ENCODE measurements at places on chromosomes 11 and 22. TPM values are rescaled to one million over a fixed set of nuclear protein-coding genes. Genes with fewer than 3 reads are reported as not detected.
A peak's percentile ranks its signal among the peaks of the same experiment; 100 is the strongest.

DNA sequence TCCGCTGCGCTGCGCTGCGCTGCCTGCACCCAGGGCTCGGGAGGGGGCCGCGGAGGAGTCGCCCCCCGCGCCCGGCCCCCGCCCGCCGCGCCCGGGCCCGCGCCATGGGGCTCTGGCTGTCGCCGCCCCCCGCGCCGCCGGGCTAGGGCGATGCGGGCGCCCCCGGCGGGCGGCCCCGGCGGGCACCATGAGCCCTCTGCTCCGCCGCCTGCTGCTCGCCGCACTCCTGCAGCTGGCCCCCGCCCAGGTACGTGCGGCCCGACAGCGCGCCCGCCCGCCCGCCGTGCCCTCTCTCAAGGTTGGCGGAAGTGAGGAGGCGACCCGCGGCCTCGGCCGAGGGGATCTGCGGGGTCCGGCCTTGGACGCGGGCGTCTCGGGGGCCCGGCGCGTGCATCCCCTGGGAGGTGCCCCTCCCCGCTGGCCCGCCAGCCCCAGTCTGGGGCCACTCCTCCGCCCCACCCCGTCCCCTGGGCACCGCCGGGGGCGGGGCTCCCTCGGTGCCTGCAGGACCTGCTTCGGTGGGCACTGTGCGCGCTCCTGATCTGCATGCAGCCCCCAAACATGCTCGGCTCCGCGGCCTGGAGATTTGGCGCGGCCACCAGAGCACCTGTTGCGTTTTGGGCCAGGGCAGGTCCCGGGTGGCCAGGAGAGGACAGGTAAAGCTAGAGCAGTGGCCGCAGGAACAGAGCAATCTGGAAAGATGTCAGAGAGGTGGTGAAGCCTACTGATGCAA lies 429 bp downstream of the VEGFB start:
- DNase-seq, result no peak

GRCh38 chr11:69912911-69913451 lies 93.8 kb upstream of the FGF3 start:
- DNase-seq, result no peak

- no peak for DNase-seq
These were observed 196.3 kb upstream of the ARHGAP20 start for GRCh38 chr11:110908401-110909105.

- DNase-seq, result no peak
These were observed 34.5 kb downstream of the METTL15 start for GRCh38 chr11:28142724-28143123.

GRCh38 chr11:126832387-126832786 lies 168.2 kb downstream of the KIRREL3 start:
- no peak for DNase-seq

GRCh38 chr22:36467042-36467810 lies 14.2 kb downstream of the TXN2 start:
- DNase-seq, result peak; percentile 86

GRCh38 chr22:34324763-34325162 lies 404.5 kb upstream of the LARGE1 start:
- no peak for DNase-seq

DNA sequence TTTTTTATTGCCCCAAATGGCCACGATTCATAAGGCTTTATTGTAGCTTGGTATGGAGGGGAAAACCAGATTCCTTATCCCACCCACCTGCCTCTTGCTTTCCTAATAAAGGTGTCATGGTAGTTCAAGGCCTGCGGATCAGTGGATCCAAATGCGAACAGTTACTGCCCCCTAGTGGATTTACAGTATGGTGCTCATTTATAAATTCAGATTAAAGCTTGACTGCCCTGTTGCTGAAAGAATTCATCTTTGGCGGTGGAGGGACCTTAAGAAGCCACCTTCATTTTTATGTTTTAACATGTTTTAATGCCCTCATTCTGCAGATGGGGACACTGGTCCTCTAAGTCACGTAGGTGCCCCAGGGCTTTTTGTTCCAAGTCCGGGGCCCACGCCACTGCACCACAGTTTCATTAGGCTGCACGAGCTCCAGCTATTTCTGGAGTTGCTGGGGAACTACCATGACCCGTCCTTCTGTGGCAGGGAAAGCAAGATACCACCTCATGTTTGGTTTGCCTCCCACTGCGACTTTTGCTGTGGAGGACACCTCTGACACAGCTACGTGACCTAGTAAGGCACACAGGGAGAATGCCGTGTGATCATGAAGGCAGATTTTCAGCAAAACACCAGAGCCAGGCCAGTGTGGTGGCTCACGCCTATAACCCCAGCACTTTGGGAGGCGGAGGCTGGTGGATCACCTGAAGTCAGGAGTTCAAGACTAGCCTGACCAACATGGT lies 15.6 kb upstream of the INCENP start:
- no peak for DNase-seq

- no peak for DNase-seq
These were observed 1163.0 kb downstream of the FAM181B start for GRCh38 chr11:81570669-81571068.

DNA sequence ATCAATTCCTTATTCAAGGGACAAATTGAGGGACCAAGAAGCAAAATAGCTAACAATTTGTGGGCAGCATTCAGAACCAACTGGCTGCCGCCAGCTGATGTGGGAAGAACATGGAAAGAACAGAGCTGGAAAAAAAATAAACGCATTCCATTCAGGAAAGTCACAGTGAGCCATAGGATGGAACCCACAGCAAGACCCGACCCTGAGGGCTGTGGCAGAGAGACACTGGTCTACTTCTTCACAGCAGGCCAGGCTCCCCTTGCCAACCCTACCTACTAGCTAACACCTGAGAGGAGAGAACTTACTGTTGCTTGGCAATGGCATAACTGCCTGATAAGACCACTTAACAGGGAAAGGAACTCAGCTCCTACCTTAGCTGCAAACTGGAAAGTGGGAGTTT lies 123.5 kb upstream of the APOA1 start:
- no peak for DNase-seq

DNA sequence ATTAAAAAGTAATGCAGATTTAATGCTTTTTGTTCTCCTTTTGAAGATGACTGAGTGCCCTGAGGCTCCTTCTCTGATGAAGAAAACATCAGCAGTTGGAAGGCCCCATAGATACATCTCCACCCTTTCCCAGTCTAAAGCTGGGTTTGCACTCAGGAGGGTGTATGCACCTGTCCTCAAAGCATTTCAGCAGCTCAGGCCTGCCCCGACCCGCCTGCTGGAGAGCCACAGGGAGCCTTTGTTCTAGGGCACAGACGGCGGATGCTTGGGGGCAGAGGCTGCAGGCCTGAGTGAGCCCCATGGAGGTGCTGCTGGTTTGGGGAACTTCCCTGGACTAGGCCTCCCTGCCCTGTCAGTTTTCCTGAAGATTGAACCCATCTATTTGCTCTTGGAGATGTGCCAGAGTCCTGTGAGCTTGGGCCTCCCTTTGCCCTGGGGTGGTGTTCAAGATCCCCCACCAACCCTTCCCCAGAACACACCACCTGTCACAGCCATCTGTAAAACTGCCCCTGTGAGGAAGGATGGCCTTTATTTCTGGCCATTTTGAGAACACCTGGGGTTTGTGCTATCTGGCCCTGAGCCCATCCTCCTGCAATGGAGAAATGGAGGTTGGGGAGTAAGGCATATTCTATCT lies 160.0 kb downstream of the NAV2 start:
- no peak for DNase-seq

DNA sequence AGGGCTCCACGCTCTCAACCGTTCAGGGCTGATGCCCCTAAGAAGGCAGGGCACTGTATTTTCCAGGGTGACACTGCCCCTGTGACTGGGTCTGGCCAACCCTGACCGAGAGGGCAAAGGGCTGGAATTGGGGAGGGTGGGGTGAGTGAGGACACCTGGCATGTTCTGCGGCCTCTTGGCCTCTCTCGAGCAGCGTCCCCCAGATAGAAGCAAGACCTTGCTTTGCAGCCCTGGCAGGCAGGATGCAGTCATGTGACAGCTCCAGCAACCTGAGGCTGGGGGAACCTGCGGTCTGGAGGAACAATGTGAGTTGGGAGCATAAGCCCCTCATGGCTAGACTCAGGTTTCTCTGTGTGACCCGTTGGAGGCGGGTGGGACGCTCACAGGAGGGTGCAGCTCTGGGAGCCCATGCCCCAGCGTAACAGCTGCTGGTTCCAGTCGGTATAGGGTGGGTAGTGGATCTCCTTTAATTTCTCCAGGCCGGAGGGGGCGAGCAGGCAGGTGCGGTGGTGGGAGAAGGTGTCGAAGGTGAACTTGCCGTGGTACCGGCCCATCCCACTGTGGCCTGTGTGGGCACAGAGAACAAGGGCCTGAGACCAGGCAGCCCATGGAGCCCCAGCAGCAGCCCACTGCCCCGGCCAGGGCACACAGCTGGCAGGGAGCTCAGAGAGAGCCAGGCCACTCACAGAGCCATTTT lies 11.4 kb downstream of the ALDH3B2 start:
- DNase-seq, result no peak

Gene TRPM5
- total RNA-seq, result not detected

Gene CCDC81
- total RNA-seq, result not detected

Gene CHCHD10
- 3.8 TPM for total RNA-seq

Gene MYOD1
- not detected for total RNA-seq

Gene TMPRSS5
- total RNA-seq, result 1.1 TPM

Measured in lower leg skin (tissue), 4 donors.